ENCODE measurements at places on chromosomes 7 and 10.

DNA sequence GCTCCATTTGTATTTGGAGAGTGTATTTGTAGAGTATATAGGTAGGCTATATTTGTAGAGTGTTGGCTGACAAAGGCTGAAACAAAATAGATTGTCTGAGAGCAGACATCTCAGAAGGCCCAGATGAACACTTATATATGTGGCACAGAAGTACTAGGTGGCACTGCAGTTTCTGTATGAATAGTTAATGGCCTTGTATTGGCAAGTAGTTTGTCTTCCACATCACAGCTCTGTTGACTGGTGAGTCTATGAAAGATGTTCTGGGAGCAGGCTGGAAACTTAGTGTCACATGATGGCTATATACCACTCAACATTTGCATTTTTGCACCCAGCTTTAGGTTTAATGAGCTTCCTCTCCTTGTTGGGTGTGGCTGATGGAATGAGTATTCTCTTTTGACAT is 51.9 kb downstream of the CCNY start:
- no peak for DNase-seq

DNA sequence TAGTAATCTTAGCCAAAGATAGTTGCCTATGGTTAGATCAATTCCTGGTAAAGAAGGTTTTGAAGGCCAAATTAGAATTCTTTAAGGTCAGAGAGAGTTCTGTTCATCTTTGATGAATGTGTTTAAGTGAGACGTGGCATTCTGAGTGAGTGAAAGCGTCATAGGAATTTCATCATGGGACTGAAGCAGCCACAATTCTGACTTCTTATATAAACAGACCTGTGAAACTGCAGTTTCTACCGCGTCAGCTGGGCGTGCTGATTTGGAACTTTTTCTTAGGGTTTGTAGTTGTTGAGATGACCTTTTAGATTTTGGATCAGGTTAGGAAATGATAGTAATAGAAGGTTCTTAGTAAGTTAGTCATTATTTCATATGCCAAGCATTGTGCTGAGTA is 103.8 kb downstream of the CNNM2 start:
- no peak for DNase-seq

DNA sequence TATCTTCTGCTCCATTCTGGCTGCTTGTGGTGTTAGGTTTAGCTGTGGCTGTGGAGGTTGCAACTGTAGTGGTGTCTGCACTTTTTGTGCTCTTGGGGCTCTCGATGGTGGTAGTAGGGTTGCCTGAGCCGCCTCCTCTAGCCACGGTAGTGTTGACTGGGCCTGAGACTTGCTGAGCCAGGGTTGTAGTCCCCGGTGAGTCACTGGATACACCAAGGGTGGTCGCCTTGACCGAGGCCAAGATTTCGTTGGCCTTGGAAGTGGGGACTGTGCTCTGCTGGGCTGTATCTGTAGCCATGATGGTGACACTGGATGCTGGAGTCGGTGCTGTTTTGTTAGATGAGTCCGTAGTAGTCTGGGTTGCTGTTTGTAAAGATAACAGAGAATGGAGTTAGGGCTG is 45.4 kb downstream of the PODXL start:
- no peak for DNase-seq

DNA sequence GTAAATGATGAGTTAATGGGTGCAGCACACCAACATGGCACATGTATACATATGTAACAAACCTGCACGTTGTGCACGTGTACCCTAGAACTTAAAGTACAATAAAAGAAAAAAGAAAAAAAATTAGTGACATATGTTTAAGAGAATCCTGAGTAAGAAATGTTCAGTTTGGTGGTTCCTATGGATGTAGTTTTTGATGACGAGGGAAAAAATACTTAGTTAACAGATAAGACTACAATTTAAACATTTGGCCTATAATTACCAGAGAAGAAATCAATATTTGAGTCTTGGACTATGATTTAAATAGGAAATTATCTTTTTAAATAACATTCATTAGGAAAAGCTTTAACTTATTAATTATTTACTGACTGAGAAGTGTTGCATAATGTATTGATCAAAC is 39.2 kb upstream of the SLC26A3 start:
- DNase-seq, result no peak

DNA sequence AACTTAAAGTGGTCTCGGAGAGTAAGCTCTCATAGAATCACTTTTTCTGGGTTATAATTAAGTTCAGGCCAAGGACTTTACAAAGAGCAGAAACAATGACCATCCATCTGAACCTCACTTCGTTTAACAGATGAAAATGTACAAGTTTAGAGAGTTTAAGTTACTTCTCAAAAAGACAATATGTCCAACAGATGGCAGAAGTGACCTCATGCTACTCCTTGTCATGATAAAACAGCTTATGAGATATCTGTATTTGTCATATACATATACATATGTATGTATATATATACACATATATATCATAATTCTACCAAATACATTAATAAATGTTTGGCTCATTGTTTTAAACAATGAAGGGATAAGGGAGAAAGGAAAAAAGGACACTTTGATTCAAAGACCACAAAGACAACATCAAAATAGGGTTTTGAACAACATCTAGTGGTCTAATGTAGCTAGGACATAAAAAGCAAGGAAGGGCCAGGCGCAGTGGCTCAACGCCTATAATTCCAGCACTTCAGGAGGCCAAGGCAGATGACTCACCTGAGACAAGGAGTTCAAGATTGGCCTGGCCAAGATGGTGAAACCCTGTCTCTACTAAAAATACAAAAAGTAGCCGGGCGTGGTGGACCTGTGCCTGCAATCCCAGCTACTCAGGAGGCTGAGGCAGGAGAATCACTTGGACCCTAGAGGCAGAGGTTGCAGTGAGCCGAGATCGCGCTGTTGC is 17.8 kb downstream of the NAPEPLD start:
- no peak for DNase-seq

DNA sequence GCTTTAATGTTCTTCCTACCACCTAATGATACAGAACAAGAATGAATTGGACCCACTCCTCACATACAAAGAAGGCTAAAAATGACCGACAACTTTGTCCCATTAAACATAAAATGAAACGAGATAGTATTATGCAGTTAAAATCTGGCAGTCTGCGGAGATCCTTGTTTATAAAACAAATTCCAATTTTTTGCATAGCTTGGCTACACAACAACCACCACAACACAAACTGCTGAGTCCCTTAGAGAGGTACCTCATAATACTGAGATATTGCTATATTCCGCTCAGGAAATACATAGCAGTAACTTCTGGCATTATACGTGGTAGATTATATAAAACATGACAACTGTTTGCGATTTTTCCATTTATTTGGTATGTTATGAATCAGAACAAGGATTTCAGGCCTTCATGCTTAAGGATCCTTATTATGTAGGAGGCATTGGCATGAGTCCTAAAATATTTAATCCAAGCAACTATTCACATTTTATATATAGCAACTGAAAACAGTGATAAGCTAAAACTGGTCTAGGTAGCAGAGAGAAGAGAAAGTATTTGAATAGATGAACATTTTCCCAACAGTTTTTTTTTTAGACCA is 96.0 kb downstream of the ANK3 start:
- DNase-seq, result no peak

DNA sequence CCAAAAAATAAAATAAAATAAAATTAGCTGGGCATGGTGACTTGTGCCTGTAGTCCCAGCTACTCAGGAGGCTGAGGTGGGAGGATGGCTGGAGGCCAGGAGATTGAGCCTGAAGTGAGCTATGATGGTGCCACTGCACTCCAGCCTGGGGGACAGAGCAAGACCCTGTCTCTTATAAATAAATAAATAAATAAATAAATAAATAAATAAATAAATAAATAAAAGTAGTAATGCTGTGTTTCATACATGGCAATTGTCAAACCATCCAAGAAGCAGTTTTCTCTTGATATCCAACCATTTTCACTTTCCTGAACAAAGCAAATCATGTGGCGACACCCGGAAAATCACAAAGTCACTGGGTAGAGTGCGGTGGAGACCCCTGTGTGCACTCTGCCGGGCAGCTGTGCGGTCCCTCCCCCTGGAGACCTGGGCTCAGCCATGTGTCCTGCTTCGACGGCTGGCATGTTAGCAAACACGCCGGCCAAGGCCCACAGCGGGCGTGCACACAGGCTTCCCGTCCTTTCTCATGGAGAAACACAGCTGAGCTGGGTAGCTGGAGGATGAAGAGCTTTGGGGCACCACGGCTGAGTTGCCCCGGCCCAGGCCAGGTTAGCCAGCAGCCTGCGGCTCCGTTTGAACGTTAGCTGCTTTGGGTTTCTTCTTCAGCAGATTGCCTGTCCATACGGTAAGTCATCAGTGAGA is 22.3 kb upstream of the RNF32 start:
- no peak for DNase-seq

DNA sequence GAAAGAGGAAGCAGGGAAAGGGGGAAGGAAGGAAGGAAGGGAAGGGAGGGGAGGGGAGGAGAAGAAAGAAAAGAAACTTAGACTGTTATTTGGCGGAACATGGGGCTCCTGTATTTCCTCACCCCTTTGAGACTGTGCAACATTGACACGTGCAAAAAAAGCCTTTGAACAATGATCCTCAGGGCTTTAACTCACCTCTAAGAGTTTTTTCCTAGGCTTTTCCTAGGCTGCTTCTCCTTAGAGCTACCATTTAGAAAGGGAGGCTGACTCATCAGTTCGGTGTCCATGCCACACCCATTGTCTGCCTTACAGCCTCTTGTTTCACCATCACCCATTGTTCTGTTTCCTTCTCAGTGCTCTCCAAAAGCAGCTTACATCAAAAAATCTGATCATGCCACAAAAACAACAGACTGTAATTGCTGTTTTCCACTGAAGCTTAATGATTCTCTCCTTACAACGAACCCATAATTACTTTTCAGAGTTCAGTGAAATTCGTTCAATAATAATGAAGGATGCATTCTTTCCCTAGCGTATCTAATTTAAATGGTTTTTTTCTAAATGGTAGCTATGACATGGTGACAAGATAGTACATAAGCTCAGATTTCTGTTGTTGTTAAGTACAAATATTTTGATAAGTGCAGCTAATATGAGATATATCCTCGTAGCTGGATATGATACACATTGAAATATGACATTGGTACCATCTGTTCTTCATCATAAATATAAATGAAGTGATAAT is 90.8 kb downstream of the PRLHR start:
- DNase-seq, result no peak

GRCh38 chr10:96319754-96320474 is 15.7 kb downstream of the DNTT start:
- no peak for DNase-seq

DNA sequence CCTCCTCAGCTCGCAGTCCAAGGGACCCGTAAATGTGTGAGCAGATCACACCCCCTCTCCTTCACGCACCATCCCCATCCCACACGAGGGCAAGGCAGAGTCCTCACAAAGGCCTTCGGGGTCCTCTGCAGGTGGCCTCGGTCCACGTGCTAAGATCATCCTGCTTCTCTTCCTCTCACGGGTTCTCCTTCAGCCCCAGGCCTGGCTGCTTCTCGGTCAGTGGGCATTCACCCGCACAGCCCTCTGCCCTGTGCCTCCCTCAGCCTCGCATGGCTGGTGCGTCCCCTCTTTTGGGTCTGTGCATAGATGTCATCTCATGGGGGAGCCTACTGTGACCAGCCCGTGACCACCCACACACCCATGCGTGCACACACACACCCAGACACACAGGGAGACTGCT is 17.3 kb upstream of the FOXL3 start:
- DNase-seq, result no peak

- DNase-seq, result peak; percentile 36
These were observed 137.3 kb downstream of the SEMA3C start for GRCh38 chr7:80781561-80781979.

GRCh38 chr10:129279446-129280154 is 187.4 kb upstream of the MGMT start:
- no peak for DNase-seq

DNA sequence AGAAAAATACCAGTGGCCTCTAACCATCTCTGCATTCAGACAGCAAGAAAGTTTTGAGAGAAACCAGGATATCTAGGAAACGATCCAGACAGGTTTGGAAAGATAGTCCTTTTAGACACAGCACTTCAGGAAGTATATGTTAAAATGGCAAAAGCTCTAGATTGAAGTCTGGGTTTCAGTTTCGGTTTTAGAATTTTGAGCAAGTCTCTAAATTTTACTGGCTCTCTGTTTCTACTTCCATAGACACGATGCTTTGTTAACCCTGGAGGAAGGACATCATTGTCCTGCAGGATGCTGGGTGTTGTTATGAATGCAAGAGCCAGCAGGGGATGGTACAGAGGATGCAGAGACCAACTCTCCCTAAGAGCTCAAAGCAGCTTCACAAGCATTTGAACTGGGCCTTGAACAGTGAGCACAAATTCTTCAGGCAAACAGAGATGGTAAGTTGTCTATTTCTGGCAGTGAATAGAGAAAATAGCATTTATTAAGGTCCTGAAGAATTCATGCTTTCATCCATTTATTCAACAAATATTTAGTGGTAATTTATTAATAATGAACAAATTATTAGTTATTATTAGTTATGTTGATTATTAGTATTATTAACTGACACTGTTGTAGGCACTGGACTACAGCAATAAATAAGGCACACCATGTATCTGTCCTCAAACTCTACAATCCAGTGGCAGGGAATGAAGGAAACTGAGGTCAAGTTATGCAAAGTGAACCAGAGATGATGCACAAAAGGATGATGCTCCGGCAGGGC is 152.7 kb upstream of the NRP1 start:
- DNase-seq, result no peak

DNA sequence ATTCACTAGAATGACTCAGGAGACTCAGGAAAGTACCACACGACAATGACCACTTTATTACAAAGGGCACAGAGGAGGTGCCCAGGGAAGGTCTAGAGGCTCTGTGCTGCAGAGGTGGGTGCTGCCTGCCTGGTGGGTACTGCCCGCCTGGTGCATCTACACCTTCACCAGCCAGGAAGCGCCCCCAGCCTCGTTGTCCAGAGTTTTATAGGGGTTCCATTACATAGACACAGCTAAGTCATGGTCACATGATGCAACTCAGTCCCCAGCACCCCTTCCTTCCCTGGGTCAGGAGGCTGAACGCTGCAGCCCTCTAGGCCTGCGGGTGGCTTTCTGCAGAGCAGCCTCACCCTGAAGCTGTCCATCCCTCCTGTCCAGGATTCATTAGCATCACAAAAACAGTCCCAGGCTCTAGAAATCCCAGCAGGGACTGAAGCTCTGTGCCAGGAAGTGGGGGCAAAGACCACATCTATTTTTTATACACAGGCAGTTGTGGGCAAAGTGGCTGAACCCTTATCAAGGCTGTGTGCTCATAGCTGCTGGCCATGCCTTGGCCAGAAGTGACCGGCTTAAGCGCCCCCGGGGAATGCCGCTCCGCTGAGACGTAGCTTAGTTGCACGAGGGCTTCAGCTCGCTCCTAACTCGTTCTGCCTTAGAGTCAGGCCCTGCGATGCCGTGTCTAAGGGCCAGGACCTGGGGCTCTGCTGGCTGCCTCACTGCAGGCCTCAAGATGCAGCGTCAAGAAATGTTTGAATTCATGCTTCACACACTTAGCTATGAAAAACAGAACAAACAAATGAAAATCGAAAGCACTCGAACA is 219.0 kb downstream of the GLRX3 start:
- no peak for DNase-seq

- DNase-seq, result no peak
These were observed 79.3 kb downstream of the WIPF3 start for GRCh38 chr7:29885626-29886025.

GRCh38 chr7:90879924-90880323 is 283.8 kb downstream of the CDK14 start:
- DNase-seq, result no peak

- DNase-seq, result no peak
These were observed 78.4 kb downstream of the CYP26A1 start for GRCh38 chr10:93152136-93152535.

GRCh38 chr7:36568452-36568849 is 155.8 kb downstream of the AOAH start:
- no peak for DNase-seq
